ENCODE measurements at places on chromosomes 12 and 14.

DNA sequence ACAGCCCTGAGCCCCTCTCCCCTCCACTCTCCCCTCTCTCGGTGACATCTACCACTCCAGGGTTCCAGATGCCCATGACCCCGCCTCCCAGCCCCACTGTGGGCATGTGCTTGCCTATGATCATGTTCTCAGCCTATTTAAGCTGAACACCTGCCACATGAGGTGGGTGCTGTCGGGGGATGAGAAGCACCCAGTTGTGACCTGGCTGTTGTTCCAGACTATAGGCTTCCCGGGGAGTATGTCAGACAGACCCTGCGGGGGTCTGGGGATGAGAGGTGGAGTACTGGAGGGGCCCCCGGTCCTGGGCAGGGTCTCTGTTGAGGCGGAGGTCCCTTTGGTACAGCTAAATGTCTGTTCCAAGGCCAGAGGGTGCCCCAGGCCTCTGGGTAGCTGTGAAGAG is 6.0 kb downstream of the VSX2 start:
- no peak for DNase-seq

GRCh38 chr14:60922050-60922449 is 58.8 kb downstream of the TRMT5 start:
- no peak for DNase-seq

DNA sequence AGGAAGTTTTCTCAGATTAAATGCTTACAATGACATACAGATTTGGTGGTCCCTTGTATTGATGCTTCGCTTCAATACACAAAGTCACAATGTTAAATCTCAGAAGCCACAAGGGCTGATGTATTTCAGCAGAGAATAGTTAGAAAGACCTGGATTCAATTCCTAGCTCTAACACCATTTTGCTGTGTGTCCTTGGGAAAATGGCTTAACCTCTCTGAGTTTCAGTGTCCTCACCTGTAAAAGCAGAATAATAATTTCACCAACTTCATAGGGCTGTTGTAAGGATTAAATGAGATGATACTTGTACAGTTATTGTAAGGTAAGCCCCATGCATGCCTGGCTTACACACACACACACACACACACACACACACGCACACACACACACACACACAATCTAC is 30.3 kb downstream of the P2RX7 start:
- no peak for DNase-seq

GRCh38 chr14:76872796-76873432 is 46.7 kb downstream of the LRRC74A start:
- peak; percentile 60 for DNase-seq

- no peak for DNase-seq
Observed at GRCh38 chr14:31386271-31386670, 34.1 kb downstream of the HEATR5A start.

DNA sequence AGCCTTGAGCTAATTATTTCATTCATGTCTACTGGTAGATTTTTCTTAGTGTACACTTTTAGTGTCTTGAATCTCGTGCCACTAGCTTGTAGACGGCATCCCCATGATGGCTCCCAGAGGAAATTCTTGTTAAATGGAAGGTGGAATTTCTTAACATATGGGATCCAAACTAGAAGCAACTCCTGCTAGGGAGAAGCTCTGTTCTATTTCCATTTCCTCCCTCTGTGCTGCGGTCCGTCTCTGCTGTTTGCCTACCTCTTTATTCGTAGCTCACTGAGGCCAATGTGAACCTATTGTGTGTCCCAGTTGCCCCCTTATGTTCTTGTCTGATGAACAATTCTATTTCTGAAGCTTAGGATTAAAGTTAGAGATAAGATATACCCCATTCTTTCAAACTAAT is 588 bp downstream of the PIK3C2G start:
- DNase-seq = no peak

- no peak for DNase-seq
Observed at GRCh38 chr14:34180434-34180833, 229.6 kb upstream of the EGLN3 start.

- no peak for DNase-seq
Observed at GRCh38 chr14:54098536-54098935, 141.9 kb upstream of the BMP4 start.

- no peak for DNase-seq
Observed at GRCh38 chr12:43008953-43009845, 419.7 kb upstream of the PRICKLE1 start.

DNA sequence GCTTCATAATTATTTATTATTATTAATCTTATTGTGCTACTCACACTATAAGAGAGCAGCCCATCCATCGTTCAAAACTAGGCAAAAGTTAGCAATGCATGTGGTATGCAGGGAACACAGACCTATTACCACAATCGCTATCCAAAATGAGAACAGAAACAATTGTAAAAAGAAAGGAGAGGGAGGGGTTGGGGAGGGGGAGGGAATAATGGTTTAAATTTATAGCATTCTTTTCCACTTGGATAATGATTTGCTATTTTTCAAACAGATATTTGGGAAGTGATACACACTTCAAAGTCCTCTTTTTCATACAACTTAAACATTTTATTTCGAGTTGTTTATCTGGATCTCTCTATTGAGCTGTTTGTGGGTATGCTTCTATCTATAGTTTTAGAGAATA is 248.6 kb upstream of the SOX5 start:
- no peak for DNase-seq

GRCh38 chr12:52980650-52981423 is 25.4 kb upstream of the EIF4B start:
- peak; percentile 82 for DNase-seq

DNA sequence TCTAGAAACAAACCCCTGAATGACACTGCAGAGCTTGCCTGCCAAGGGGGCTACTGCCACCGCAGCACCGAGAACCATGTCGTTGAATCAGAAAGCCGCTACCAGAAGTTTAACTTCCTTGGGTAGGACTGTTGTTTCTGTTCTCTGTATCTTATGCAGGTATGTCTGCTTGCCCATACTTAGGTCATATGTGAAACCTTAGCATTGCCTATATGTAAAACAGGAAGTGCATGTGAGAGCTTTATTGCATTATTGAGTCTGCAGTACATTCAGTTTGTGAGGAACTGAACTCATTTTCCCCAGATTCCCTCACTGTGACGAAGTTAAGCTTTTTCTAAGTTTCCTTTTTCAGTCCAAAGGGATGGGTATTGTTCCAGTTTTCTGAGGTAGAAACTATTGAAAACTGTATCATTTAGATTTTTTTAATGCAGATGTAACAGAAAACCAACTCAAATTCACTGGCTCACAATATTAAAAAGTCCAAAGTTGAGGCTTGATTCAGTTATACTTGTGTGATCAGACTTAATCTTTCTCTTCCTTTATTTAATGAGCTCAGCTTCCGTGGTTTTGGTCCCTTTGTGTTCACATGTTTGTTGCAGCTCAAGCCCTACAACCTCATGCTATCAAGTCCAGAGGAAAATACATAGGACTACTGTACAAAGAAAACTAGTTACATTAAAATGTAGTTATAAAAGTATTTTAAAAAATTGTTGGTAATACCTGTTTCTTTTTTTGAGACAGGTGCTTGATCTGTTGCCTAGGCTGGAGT is 6.9 kb downstream of the FBXO34 start:
- no peak for DNase-seq

DNA sequence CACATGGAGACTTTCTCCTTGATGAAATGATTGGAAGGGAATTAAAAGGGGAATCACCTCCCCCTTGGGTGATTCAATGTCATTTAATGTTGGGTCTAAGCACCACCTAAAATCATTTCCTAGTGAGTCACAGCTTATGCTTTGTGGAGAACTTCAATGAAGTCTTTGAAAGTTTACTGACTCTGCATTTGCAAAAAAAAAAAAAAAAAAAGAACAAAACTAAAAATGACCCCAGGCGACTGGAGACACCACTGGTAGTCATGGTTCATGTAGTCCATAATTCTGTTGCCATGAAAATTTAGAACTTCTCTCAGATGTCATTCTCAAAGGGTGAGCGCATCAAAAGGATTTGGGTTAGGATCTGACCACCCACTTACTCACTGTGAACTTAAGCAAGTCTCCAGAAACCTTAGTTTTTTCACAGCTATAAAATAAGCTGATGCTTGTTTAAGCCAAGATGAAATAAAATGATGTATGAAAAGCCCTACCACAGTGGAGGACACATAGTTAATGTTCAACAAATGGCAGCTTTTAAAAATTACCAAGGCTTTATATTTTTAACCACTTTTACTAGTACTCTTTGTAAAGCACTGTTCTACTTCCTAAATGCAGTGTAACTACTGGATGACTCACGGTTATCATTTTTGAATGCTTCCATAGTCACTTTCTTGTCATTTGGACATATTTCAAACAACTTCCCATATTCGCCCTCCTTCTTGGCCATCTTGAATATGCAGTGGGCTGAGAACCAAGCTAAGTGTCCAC is 18.1 kb upstream of the KSR2 start:
- DNase-seq = no peak

- DNase-seq = no peak
Observed at GRCh38 chr12:75820848-75821578, 210.6 kb downstream of the PHLDA1 start.

DNA sequence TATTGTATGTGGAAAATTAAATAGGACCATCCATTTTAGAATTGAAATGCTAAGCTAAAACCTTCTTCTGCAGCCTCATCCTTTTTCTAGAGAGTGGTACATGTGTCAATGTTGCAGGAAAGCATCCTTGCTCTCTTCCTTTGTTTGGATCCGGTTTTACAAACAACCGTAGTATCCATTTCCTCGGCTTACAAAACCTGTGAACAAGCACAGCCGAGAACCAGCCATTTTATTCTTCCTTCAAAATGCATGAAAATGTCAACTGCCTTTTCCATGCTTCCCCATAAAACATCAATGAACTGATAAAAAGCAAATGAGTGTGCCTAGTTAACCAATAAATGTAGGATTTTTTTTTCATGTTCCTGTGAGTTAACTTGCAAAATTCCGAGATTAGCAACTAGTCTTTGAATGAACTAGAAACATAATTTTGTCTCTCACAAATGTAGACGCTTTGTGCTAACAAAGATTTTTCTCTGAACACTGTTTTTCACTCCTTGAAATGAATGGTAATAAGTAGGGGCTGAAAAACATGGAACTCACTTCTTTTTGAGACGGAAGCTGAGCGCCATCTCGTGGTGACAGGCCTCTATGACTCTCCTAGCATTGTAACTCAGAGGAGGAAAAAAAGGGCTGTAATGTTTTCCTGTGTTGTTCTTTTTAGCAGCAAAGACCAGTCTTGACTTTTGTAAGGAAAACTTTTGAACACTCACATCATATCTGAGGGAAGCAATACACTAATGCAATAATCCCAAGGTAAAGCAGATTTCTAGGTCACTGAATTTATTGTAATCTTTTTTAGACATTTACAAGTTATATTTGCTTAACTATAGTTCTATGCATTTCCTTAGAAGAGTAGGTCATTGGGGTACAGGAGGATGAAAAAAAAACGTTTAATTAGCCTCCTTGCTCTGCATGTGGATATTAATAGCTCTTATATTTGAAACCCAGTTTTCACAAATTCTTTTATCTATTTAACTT is 157.4 kb upstream of the FOXG1 start:
- DNase-seq = no peak

DNA sequence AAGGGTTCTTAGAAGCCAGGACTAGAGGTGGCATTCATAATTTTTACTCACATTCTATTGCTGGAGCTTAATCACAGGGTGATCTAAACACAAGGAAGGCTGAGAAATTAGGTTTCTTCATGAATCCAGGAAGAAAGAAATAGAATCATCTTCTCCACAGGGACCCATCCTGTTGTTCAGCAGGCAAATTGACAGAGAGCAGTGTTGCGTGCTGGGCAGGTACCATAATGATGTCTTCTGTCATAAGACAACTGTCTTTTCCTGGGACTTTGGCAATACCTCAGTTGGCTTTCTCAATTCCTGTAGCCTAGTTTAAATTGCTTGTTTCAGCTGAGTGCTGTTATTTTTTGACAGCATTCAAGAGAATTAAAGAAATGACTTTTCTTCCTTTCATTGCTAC is 468.0 kb upstream of the SYT1 start:
- no peak for DNase-seq

- no peak for DNase-seq
Observed at GRCh38 chr12:2793561-2793960, 1.2 kb upstream of the FKBP4 start.

GRCh38 chr14:105151838-105152793 is 16.5 kb downstream of the JAG2 start:
- DNase-seq = no peak

DNA sequence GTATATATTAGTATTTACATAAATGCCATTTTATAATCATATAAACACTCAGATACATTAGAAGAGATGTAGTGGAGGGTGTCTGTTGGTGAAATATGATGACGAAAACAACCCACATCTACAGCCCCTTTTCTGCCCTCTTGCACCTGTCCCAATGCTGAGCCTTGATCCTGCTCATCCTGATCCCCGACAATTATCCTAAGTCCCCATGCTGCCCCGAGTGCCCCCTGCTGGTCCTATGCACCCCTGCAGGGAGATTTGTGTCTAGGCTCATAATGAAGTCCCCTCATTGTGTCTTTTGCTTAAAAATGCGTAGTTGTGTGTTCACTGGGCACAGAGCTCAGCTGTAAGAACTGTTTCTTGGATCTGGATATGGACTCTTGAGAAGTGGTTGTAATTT is 554.5 kb downstream of the TMEM121 start:
- DNase-seq = no peak

DNA sequence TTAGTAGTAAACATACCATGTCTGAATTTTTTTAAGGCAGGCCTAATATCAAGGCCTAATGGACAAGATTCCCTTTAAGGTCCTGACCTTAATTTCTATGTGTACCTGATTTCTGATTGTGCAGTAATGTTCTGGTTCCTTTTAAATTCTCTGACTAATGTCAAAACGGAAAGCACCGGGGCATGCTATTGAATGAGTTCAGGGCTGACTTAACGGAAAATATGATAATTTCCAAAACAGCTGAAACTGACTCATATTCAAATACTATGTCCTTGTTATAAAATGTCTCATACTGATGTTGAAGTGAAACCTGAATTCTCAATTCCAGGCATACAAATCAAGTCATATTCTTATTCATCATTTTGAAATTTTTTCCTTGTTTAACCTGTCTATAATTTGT is 6.7 kb downstream of the TAS2R43 start:
- no peak for DNase-seq

DNA sequence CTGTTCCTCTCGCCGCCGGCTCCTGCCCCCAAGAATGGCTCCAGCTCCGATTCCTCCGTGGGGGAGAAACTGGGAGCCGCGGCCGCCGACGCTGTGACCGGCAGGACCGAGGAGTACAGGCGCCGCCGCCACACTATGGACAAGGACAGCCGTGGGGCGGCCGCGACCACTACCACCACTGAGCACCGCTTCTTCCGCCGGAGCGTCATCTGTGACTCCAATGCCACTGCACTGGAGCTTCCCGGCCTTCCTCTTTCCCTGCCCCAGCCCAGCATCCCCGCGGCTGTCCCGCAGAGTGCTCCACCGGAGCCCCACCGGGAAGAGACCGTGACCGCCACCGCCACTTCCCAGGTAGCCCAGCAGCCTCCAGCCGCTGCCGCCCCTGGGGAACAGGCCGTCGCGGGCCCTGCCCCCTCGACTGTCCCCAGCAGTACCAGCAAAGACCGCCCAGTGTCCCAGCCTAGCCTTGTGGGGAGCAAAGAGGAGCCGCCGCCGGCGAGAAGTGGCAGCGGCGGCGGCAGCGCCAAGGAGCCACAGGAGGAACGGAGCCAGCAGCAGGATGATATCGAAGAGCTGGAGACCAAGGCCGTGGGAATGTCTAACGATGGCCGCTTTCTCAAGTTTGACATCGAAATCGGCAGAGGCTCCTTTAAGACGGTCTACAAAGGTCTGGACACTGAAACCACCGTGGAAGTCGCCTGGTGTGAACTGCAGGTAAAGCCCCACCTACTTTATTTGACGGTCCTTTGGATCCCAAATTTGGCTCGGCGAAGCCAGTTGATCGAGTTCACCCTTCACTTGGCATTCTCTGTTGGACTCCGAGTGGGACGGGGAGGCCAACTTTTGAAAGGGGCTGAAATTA is 1.5 kb downstream of the WNK1 start:
- peak; percentile 40 for DNase-seq

- DNase-seq = no peak
Observed at GRCh38 chr12:597926-598568, 65.2 kb downstream of the NINJ2 start.
